ENCODE measurements at places on chromosomes 4 and X. TPM values are rescaled to one million over a fixed set of nuclear protein-coding genes. Genes with fewer than 3 reads are reported as not detected.

GRCh38 chrX:117483950-117484349 lies 632.7 kb downstream of the KLHL13 start:
- DNase-seq = no peak

GRCh38 chr4:146260521-146260920 lies 46.2 kb downstream of the REELD1 start:
- DNase-seq = no peak

GRCh38 chr4:140926672-140927071 lies 170.5 kb upstream of the TBC1D9 start:
- DNase-seq = no peak

GRCh38 chr4:87530868-87531267 lies 1.7 kb upstream of the SPARCL1 start:
- no peak for DNase-seq

- peak; percentile 50 for DNase-seq
Observed at GRCh38 chr4:172962564-172963353, 205.9 kb upstream of the GALNT7 start.

DNA sequence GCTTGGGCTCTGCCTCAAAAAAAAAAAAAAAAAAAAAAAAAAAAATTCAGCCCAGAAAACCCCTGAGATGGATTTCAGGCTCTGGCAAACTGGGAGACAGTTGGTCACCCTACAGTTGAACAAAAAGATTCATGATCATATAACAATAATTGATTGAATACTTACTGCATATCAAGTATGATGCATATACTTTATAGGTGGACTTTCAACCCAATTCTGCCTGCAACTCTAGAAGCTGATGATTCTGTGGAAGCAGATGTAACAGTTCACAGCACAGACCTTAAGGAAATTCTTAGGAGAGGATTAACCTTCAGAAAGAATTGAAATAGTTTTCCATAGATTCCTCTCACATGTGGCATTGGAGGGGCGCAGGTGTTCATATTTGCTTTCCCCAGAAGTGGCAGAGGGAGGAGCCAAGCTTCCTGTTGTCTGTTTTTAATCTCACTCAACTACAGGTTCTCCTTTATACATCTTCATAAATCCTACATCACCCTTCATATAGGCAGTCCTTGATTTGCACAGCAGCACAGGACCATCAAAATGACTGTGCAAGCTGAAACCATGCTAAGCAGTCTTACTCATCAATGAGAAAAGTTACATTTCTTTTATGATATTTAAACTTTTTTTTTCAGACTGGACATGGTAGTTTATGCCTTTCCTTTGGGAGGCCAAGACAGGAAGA lies 149.4 kb upstream of the KLF3 start:
- no peak for DNase-seq

DNA sequence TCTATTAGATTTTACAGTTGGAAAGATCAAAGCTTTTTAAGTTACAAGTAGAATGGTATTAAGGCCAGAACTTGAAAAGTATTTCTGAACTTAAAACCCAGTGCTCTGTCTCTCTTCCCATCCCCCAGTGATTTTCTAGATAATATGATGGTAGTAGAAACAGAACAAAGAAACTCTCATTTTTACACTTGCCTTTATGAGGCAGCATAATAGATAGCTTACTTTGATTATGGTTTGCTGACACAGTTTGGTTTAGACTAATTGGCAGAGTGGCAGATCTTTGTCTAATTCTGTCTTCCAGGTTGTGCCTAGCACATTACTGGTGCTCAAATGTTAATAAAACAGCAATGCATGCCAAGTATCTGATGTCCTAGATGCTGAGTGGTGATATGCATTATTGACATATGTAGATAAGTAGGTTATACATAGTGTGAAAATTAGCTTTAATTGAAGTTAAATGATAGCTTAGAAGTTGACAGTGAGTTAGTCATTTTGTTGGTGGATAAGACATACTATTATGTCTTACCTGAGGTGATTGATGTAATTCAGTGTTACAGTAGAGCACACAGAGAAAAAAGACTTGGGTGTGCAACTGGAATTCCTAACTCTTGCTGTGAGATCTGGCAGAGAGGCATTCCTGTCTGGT lies 4.3 kb upstream of the RAPGEF2 start:
- no peak for DNase-seq

DNA sequence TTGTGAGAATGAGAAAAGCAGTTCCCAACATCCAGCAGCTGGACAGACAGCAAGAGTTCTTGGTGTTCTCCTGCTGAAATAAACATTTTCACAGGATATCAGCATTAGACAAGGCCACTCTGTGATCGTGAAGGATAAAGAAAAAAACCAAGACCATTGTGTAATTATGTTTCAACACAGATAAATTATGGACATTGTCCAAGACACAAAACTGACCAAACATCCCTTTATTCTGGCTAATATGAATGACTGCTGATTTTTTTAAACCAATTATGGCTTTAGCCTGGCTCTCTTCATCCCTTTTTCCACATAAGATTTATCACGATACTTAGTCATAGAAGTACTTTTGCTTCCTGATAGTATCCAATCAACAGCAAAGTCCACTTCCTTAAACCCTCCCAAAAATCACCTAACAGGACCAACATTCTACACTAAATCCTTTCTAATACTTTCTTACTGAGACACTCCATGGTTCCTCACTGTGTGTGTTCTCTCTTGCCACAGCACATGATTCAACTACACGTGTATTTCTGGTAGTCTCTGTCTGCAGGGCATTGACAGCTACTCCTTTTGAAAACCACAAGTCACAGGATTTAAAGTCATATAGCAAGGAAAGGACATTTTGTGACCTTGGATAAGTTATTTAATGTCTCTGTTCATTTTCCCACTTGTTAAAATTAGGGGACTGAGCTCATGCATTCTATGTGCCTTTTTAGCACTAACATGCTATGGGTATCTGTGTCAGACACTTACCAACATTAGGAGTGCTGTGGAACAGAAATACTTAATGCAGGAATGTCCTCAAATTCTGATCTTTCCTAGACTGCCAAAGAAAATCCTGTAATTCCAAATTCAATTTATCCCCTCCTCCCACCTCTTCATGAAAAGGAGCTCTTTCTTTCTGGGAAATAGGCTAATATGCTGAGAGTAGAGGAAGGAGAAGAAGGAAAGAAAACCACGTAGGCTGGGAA lies 137.2 kb upstream of the PGRMC2 start:
- no peak for DNase-seq

DNA sequence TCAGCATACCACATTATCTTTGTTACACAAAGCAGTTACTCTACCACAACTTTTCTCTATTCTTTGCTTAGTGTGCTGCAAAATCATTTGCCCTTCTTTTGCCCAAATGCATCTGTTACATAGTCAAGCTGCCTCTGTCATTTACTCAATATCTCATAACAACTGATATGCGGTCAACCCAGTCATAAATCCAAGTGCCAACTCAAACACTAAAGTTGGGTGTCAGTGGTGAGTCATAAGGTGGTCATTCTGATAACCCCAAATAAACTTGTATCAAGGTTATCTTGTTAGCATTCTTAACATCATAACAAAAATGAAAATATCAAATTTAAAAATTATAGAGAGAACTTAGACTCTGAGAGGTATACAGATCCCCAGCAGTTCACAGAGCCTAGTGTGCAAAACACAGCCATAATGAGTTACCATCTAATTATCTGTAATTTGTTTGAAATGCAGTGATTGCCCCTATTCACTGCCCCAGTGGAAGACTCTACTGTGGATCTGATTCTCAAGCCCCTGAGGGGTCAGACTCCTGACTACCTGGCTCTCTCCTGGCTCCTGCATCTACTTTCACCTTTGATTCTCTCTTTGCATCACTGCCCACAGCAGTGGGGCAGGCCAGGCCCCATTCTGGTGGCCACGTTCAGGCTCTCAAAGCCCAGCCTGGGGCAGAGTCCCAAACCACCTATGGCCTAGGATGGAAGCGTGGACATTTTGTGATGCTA lies 29.2 kb downstream of the TBC1D9 start:
- DNase-seq = no peak

SFRP2 gene
- polyA plus RNA-seq = 3.5 TPM

RRH gene
- polyA plus RNA-seq = 0.47 TPM

YY2 gene
- polyA plus RNA-seq = 4.9 TPM

P2RY10 gene
- polyA plus RNA-seq = 0.23 TPM

CXorf66 gene
- polyA plus RNA-seq = not detected

SOWAHD gene
- polyA plus RNA-seq = 0.66 TPM
